ENCODE measurements at places on chromosomes 2 and 18.

GRCh38 chr2:154603682-154604081, 94.8 kb upstream of the KCNJ3 start:
- no peak for DNase-seq

DNA sequence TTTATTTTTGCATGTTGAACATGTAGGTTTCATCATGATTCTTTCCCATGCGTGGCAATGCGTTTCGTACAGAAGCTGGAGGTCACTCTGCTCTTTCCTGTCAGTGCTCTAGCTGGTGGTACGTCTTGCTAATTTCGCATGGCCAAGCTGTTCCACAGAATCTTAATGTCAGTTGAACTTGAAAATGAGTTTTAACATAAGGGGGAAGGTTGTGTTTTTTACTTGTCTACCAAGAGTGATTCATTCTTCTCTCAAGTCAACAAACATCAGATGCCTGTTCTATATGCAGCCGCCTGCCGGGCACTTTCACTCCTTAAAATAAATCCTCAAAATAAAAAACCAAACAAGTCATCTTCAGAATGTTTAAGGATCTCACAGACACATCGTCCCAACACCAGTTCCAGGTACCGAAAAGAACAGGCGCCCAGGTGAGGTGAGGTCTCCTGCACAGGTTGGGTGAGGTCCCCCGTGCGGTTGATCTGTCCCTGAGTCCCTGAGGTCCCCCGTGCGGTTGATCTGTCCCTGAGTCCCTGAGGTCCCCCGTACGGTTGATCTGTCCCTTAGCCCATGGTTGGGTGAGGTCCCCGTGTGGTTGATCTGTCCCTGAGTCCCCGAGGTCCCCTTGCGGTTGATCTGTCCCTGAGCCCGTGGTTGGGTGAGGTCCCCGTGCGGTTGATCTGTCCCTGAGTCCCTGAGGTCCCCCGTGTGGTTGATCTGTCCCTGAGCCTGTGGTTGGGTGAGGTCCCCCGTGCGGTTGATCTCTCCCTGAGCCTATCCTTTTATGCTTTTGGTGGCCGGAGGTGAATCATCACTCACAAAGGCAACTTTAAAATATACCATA, 57.0 kb upstream of the KCNG2 start:
- no peak for DNase-seq

GRCh38 chr18:62767321-62767720, 52.0 kb downstream of the PHLPP1 start:
- DNase-seq, result no peak

DNA sequence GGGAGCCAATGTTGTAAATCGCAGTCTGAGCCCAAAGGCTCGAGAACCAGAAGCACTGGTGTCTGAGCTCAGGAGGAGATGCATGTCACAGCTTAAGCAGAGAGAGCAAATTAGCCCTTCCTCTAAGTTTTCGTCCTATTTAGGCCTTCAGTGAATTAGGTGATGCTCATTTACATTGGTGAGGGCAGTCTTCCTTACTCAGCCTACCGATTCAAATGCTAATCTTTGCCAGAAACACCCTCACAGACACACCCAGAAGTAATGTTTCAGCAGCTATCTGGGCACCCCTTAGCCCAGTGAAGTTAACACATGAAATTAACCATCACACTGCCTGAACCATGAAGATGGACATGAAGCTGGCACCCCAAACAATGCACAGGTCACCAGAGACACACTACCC, 385.1 kb downstream of the STK39 start:
- no peak for DNase-seq

- no peak for DNase-seq
Observed at GRCh38 chr18:48154828-48155227, 224.4 kb upstream of the SMAD2 start.

DNA sequence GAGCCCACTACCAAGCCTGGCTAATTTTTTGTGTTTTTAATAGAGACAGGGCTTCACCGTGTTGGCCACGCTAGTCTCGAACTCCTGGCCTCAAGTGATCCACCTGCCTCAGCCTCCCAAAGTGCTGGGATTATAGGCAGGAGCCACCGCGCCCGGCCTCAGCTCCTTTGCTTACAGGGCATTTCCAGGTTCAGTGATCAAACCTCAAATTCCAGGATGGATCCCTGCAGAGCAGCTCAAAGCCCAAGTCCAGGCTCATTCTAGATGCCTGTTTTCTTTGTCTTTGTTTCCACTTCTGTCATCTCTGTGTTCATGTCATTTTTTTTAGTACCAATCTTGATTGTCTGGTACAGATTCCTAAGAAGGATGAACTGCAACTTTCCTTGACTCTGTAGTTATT, 41.9 kb downstream of the TNFRSF11A start:
- no peak for DNase-seq

DNA sequence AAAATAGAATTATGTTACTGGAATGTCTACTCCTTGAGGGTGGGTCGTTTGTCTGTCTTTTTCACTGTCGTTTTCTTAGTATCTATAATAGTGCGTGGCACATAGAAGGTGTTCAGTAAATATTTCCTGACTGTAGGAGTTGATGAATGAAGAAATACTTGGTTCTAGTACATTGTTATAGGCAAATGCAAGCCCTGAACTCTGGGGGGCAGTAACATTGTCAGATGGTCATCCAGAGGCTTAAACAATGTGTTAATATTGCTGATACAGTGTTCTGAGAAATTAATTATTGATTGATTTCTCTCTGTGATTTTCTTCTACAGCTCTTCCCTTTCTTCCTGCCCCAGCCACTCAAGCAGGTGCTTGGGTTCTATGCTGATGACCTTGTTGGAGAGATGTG, 24.4 kb upstream of the THOC1 start:
- DNase-seq, result no peak

GRCh38 chr2:239476757-239477585, 76.2 kb upstream of the HDAC4 start:
- no peak for DNase-seq

DNA sequence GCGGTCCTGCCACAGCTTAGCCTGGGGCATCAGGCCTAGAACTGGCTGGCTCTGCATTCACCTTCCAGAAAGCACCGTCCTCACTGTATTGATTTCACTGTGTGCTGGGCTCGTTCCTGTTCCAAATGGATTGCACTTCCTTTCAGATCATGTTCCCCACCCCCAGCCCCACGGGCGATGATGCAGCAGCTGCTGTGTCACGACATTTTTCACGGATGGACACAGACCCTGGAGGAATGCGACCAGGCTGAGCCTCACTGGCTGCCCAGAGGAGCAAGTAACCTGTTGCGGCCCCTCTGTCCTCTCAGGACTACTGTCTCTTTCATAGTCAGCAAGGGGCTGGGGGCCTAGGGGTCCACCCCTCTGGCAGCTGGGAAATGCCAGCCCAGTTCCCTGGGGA, 50.3 kb downstream of the CAPN13 start:
- DNase-seq, result no peak

DNA sequence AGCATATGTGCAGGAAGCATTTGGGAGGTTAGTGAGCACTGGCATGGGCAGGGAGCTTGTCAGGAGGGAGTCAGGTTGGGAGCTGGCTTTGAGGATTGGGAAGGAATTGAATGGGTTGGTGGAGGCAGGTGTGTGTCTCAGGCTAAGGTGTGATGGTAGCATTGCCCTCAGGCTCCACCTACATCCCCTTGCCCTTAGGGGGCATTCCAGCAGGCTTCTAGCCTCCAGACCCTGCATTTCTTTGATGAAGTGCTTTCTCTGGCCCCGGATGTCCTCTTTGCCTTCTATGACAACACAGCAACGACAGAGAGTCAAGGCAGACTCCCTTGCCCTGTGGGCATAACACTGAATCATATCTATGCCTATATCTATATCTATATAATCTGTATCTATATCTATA, 13.5 kb downstream of the RHBDD1 start:
- DNase-seq, result no peak

- DNase-seq, result no peak
Observed at GRCh38 chr2:216283038-216283900, 89.0 kb downstream of the MARCHF4 start.

- DNase-seq, result no peak
Observed at GRCh38 chr2:233449081-233449901, 95.0 kb downstream of the DGKD start.

DNA sequence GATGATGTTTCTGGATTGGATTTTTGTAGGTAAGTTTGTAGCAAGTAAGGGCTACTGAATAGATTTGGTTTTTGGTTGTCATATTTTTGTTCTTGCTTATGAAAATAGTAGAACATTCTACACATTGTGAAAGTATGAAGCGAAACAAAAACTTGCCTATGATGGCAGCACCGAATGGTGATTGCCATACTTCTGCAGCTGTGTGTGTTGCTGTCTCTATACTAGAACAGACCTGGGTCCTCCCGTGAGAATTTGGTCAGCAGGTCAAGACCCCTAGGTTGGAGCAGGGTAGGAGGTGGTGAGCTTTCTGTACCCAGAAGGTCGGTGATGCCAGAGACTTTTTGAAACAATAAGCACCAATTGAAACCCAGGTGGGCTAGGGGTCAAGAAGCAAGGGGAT, 322.6 kb downstream of the PRKCE start:
- no peak for DNase-seq

DNA sequence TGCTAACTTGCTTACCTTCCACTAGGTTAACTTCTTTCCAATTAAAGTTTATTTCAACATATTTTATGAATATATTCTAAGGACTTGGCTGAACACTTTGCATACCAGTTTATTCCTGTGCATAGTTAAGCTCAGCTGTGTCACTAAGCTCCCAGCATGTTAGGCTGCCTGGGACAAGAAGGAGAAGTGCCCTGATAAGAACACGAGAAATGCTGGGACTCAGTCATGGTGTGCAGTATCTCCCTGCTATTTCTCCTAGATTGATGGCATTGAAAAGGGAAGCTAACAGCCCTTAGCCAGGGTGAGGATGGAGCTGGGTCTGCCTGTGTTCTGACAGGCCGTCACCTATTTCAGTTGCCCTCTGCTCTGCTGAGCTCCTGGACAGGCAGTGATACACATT, 164.3 kb downstream of the TRABD2A start:
- no peak for DNase-seq

GRCh38 chr18:61851940-61852451, 40.8 kb downstream of the RNF152 start:
- DNase-seq, result no peak

DNA sequence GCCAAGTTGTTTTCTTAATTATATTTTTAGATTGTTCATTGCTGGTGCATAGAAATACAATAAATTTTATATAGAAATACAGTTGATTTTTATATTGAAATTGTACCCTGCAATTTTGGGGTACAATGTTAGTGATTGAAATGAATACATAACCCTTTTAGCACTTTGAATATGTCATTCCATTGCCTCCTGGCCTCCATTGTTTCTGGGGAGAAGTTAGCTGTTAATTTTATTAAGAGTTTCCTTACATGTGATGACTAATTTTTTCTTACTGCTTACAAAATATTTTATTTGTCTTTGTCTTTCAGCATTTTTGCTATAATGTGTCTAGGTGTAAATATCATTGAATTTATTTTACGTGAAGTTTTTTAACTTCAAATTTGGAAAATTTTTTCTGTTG, 176.5 kb upstream of the DCC start:
- DNase-seq, result no peak

- no peak for DNase-seq
Observed at GRCh38 chr2:191064590-191064989, 50.6 kb upstream of the STAT1 start.

DNA sequence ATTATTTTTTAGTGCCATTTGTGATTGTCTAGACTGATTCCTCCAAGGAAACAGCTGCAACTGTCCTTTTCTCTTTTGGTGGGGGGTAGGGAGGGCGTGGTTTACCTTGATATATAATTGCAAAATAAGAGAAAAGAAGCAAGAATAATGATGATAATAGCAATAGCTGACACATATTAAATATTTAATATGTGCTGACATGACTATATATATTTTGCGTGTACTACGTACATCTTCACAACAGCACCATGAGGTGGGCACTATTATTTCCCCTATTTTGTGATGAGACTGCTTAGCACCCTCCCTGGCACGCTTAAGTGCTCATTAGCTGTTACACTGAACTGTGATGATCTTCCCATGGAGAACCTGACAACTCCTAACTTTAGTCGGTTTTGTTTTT, 39.4 kb downstream of the TNFRSF11A start:
- no peak for DNase-seq

GRCh38 chr2:216308576-216308975, 63.7 kb downstream of the MARCHF4 start:
- DNase-seq, result no peak

DNA sequence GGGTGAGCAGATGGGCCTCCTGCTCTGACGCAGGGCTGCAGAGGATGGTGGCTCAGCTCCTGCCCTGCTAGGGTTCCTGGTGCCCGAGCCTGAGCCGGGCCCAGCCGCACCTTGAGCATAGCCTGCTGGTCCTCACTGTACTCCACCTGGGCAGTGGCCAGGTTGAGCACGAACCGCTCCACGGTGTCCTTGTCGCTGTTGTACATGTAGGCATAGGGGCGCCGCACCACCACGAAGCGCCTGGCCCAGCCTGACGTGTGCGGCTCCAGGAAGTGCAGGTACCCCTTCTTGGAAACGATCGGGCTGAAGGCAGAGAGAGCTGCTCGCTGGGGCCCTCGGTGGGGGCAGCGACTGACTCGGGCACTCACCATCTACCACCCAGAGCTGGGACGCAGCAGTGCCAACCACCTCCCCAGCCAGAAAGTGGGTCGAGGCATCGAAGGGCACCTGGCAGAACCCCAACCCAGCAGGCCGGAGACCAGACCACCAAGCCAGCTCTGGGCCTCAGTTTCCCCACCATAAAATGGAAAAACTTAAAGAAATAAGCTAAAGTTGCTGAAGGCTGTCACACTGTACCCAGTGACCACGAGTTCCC, 27.3 kb downstream of the AQP12A start:
- no peak for DNase-seq

- DNase-seq, result no peak
Observed at GRCh38 chr2:152500772-152501171, 165.8 kb downstream of the FMNL2 start.

GRCh38 chr2:109582928-109583895, 30.6 kb downstream of the SEPTIN10 start:
- DNase-seq, result no peak

- no peak for DNase-seq
Observed at GRCh38 chr2:241302083-241302482, 13.4 kb downstream of the HDLBP start.

DNA sequence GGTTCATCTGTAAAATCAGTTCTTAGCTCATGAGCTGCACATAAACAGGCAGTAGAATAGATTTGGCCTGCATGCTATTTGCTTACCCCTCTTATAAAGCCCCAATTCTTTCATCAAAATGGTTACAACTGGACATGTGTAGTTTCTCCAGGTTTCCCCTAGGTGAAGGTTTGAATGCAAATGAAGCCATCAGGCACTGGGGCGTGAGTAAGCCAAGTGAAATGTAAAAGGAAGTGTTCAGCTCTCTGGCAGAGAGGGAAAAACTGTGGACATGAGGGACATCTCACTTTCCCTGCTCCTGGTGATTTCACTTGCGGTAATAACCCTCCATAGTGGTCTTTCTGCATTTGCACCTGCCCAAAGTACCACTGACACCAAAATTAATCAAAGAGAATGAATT, 1402.3 kb upstream of the LRRTM1 start:
- DNase-seq, result no peak

GRCh38 chr2:140863713-140864112, 1267.1 kb downstream of the LRP1B start:
- DNase-seq, result no peak

GRCh38 chr18:59877361-59877760, 22.4 kb upstream of the PMAIP1 start:
- no peak for DNase-seq

DNA sequence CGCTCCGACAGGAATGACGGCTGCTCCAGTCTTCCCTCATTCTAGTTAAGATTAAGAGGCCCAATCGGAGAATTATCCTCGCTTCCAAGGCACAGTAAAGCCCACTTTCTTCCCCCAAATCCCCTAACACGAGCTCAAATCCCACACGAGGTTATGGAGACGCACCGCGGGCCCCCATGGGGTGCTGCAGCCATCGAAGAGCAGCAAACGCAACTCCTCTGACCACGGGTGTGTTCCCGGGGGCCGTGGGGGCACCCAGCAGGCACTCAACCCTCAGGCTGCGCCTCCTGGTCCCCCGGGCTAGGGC, 446 bp downstream of the COPS9 start:
- DNase-seq, result no peak

Measured in stimulated activated CD8-positive, alpha-beta memory T cell treated with anti-CD3 and anti-CD28 coated beads, Interleukin-2, amount 100 ng/mL, for 1 hour (primary cell).